ENCODE measurements at places on chromosomes 13 and 19. TPM values are rescaled to one million over a fixed set of nuclear protein-coding genes. Genes with fewer than 3 reads are reported as not detected.

ZNF813 gene
- 3.3 TPM for total RNA-seq

DPF1 gene
- total RNA-seq = 2.7 TPM

TJP3 gene
- total RNA-seq = not detected

CA11 gene
- 1.1 TPM for total RNA-seq

ANKRD10 gene
- 72.3 TPM for total RNA-seq

SWSAP1 gene
- total RNA-seq = 0.59 TPM

GRIN3B gene
- 0.20 TPM for total RNA-seq

PLEKHJ1 gene
- 46.7 TPM for total RNA-seq

LILRB5 gene
- not detected for total RNA-seq

ZNF560 gene
- 0.20 TPM for total RNA-seq

ZNF583 gene
- 4.3 TPM for total RNA-seq

OR10H3 gene
- not detected for total RNA-seq

TMEM86B gene
- total RNA-seq = 0.73 TPM

HOMER3 gene
- 48.1 TPM for total RNA-seq

GAPDHS gene
- not detected for total RNA-seq

ZNF573 gene
- total RNA-seq = 6.6 TPM

EFNA2 gene
- total RNA-seq = not detected

GPC5 gene
- total RNA-seq = not detected

PSG4 gene
- 0.59 TPM for total RNA-seq

SIGLEC10 gene
- total RNA-seq = not detected

CRX gene
- total RNA-seq = not detected

DNASE2 gene
- 14.0 TPM for total RNA-seq

ACTN4 gene
- total RNA-seq = 109 TPM

ZNF610 gene
- 0.78 TPM for total RNA-seq

CARM1 gene
- total RNA-seq = 65.7 TPM

KLK15 gene
- not detected for total RNA-seq

WTIP gene
- 12.9 TPM for total RNA-seq

ZNF723 gene
- total RNA-seq = not detected

SLAIN1 gene
- 0.59 TPM for total RNA-seq

MCEMP1 gene
- total RNA-seq = not detected

EPS8L1 gene
- total RNA-seq = 0.98 TPM

ZSWIM9 gene
- 1.8 TPM for total RNA-seq

CPB2 gene
- not detected for total RNA-seq

RASAL3 gene
- total RNA-seq = not detected

KCNJ14 gene
- 0.59 TPM for total RNA-seq

FXYD3 gene
- not detected for total RNA-seq

ACP7 gene
- total RNA-seq = 0.98 TPM

SYDE1 gene
- total RNA-seq = 30.1 TPM

NAT14 gene
- 9.9 TPM for total RNA-seq

NLRP5 gene
- total RNA-seq = not detected

CASP14 gene
- total RNA-seq = not detected

LATS2 gene
- total RNA-seq = 9.6 TPM

TNFRSF19 gene
- total RNA-seq = 2.0 TPM

SMIM44 gene
- total RNA-seq = not detected

GARIN5A gene
- not detected for total RNA-seq

CLDND2 gene
- total RNA-seq = not detected

CACNG7 gene
- total RNA-seq = not detected

PTH2 gene
- not detected for total RNA-seq

DACH1 gene
- not detected for total RNA-seq

ZNF274 gene
- 14.3 TPM for total RNA-seq

SPATA13 gene
- 8.8 TPM for total RNA-seq

ZBTB7A gene
- 42.2 TPM for total RNA-seq

ZNF57 gene
- total RNA-seq = 4.4 TPM

ZNF492 gene
- 1.4 TPM for total RNA-seq

SIGLEC9 gene
- under 0.01 TPM for total RNA-seq

ZNF534 gene
- total RNA-seq = under 0.01 TPM

FPR3 gene
- not detected for total RNA-seq

SBK2 gene
- not detected for total RNA-seq

Data from subcutaneous preadipocyte (primary cell).